Activated CD8-positive, alpha-beta T cell treated with anti-CD3 and anti-CD28 coated beads, Interleukin-2, amount 10 ng/mL, durations not matched to agents 7 days and 5 days (primary cell): ENCODE measurements at places on chromosomes 3 and 15. TPM values are rescaled to one million over a fixed set of nuclear protein-coding genes. Genes with fewer than 3 reads are reported as not detected.

COPB2 gene
- total RNA-seq: 82.0 TPM

POTEB3 gene
- not detected for total RNA-seq

DOCK3 gene
- total RNA-seq: 3.2 TPM

PIERCE2 gene
- total RNA-seq: not detected

GOLGA6L10 gene
- total RNA-seq: 0.83 TPM

KBTBD13 gene
- not detected for total RNA-seq

ZNF501 gene
- 3.6 TPM for total RNA-seq

ISLR2 gene
- not detected for total RNA-seq

GPR149 gene
- total RNA-seq: not detected

SERPINI1 gene
- total RNA-seq: 1.7 TPM

DYNLT2B gene
- 21.1 TPM for total RNA-seq

SLC22A13 gene
- total RNA-seq: 0.58 TPM

DNA sequence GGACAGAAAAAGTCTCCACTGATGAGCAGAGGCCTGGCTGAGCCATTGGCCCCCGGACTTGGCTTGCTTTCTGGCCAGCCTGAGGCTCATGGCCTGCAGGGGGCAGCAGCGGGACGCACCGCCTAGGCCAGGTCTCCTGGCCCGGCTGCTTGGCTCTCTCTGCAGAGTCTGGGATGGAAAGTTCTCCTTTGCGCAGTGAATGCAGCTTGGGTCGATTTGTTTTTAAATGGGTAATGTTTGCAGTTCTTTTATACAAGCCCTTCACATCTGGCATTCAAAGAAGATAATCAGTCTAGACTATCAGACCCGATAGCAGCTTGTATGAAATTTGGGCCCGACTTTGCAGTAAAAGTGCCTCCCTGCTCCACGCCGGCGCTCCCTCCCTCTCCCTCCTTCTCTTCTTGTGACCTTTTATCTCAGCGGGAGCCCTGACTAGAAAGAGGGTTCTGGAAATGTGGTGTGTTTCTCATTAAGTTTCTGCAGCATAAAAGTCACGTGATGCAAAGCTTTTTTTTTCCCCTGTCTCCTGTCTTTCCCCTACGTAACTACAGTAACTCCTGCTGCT is 59.9 kb downstream of the ZNF621 start:
- no peak overlapping the region for H3K4me3 ChIP-seq
- no peaks in the 10 kb centered on the region for H3K36me3 ChIP-seq
- H3K4me1 ChIP-seq: no peaks in the 10 kb centered on the region

- DNase-seq: no peak
- peaks cover 82% of the 10 kb centered on the region for H3K36me3 ChIP-seq
- no peak overlapping the region for H3K4me3 ChIP-seq
- H3K4me1 ChIP-seq: peaks cover 95% of the 10 kb centered on the region
These were observed 6.8 kb downstream of the FYCO1 start for GRCh38 chr3:45988804-45989203.

DNA sequence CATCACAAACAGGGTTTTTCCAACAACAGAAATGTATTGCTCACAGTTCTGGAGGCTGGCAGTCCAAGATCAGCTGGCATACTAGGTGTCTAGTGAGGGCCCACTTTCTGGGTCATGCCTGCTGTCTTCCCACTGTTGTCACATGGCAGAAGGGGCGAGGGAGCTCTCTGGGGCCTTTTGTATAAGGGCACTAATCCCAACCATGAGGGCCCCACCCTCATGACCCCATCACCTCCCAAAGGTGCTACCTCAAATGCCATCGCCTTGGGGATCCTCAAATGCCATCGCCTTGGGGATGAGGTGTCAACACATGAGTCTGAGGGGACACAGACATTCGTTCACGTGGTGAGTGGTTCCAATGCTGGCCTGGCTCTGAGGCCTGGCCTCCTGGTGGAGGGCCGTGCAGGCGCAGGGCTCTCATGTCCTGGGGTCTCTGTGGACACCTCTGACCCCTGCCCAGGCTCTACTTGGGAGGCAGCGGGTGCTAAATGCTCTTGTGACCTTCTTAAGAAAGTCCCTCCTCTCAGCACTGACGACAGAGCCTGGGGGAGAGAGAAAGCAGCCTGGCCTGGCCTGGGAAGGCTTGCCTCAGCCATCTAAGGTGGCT is 16.8 kb downstream of the NUP210 start:
- H3K4me1 ChIP-seq: peaks cover 27% of the 10 kb centered on the region
- H3K36me3 ChIP-seq: peaks cover 61% of the 10 kb centered on the region
- DNase-seq: no peak
- no peaks in the 10 kb centered on the region for H3K27me3 ChIP-seq
- H3K4me3 ChIP-seq: no peak overlapping the region

DNA sequence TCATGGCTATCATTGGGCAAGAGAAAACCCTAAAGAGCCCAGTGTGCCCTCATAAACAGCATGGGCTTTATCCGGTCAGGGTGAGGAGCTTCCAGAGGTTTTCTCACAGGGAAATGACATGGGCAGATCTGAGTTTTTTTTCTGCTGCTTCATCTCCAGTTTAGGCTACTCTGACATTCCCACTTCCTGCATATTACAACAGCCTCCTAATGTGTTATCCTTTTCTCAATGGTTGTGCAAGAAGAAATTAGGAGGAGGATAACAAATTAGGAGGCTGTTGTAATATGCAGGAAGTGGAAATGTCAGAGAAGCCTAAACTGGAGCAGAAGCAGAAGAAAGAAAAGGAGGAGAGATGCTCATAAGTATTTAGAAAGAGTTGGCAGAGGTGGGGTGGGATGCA is 175.6 kb downstream of the MTHFS start:
- no peak overlapping the region for H3K27ac ChIP-seq
- peaks cover 11% of the 10 kb centered on the region for H3K27me3 ChIP-seq
- H3K4me3 ChIP-seq: no peak overlapping the region
- H3K4me1 ChIP-seq: no peaks in the 10 kb centered on the region
- no peak for DNase-seq

GRCh38 chr3:39137991-39138803 is 15.2 kb downstream of the CSRNP1 start:
- H3K36me3 ChIP-seq: peaks cover 21% of the 10 kb centered on the region
- no peak overlapping the region for H3K4me3 ChIP-seq
- H3K4me1 ChIP-seq: peaks cover 8% of the 10 kb centered on the region
- DNase-seq: no peak

- peaks cover 6% of the 10 kb centered on the region for H3K27me3 ChIP-seq
- peaks cover 12% of the 10 kb centered on the region for H3K36me3 ChIP-seq
- DNase-seq: peak; percentile 77
- H3K4me3 ChIP-seq: peak overlapping the region; percentile 43
- H3K27ac ChIP-seq: peak overlapping the region; percentile 75
These were observed 10.7 kb upstream of the SHISA5 start for GRCh38 chr3:48514431-48515227.

- H3K36me3 ChIP-seq: no peaks in the 10 kb centered on the region
- H3K27ac ChIP-seq: no peak overlapping the region
- H3K27me3 ChIP-seq: no peaks in the 10 kb centered on the region
- H3K4me1 ChIP-seq: no peaks in the 10 kb centered on the region
- no peak overlapping the region for H3K4me3 ChIP-seq
- no peak for DNase-seq
These were observed 46.5 kb upstream of the MITF start for GRCh38 chr3:69692761-69693160.

DNA sequence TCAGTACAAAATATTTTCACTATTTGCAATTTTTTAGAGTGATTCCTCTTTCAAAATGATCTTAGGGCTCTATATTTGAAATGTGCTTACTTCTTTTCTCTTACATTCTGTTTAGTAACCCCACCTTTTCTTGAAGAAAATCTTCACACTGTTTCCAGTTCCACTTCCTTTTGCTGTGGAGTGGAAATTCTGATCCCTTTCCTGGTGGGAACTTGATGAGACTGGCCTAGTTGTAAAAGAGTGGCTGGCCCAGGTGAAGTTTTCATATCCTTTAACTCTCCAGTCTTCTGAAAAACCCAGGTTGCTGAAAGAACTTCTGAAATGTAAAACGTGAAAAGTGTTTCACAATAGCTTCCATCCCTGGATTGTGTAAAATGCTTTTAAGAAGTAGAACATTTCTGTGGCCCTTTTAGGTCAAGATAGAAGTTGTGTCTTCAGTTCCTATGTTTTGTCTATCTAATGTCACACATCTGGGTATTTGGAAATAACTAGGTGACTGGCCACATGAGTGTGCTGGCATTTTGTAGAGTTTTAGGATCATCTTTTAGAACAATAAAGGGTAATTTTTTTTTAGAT is 84.8 kb upstream of the LRIG1 start:
- no peak for DNase-seq
- no peaks in the 10 kb centered on the region for H3K36me3 ChIP-seq
- peaks cover 10% of the 10 kb centered on the region for H3K4me1 ChIP-seq
- peaks cover 25% of the 10 kb centered on the region for H3K27me3 ChIP-seq
- H3K27ac ChIP-seq: no peak overlapping the region

GRCh38 chr3:9135526-9135925 is 113.9 kb downstream of the SRGAP3 start:
- no peaks in the 10 kb centered on the region for H3K36me3 ChIP-seq
- peaks cover 55% of the 10 kb centered on the region for H3K27me3 ChIP-seq
- H3K4me1 ChIP-seq: peaks cover 1% of the 10 kb centered on the region
- no peak for DNase-seq
- no peak overlapping the region for H3K27ac ChIP-seq
- H3K4me3 ChIP-seq: no peak overlapping the region

GRCh38 chr15:33040496-33040895 is 154.0 kb downstream of the FMN1 start:
- H3K27ac ChIP-seq: no peak overlapping the region
- no peaks in the 10 kb centered on the region for H3K27me3 ChIP-seq
- H3K36me3 ChIP-seq: no peaks in the 10 kb centered on the region
- H3K4me3 ChIP-seq: no peak overlapping the region
- DNase-seq: no peak

GRCh38 chr15:39976291-39977274 is 42.7 kb downstream of the EIF2AK4 start:
- H3K4me3 ChIP-seq: no peak overlapping the region
- peaks cover 14% of the 10 kb centered on the region for H3K36me3 ChIP-seq
- no peak for DNase-seq

- no peak overlapping the region for H3K4me3 ChIP-seq
- no peaks in the 10 kb centered on the region for H3K4me1 ChIP-seq
- no peak overlapping the region for H3K27ac ChIP-seq
- no peaks in the 10 kb centered on the region for H3K36me3 ChIP-seq
These were observed 171.3 kb upstream of the FAM3D start for GRCh38 chr3:58837856-58838255.

- no peaks in the 10 kb centered on the region for H3K4me1 ChIP-seq
- no peak overlapping the region for H3K4me3 ChIP-seq
- DNase-seq: no peak
These were observed 755.7 kb upstream of the ALCAM start for GRCh38 chr3:104610730-104611652.

DNA sequence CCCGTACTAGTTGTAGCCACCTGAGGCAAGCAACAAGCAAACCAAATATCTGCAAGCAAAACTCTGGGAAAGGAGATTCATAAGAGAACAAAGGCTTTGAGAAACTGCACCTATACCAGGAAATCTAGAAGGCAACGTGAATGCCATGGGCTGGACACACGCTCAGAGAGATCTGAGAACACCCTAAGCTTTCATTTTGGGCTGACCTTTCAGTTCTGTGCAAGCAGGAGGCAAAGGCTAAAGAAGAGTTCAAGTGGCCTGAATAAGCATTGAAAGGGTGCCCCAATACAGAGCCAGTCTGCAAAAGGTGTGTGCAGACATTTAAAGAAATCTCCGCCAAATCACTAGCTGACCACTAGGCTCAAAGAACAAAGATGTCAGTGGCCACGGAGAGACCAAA is 461.6 kb downstream of the PYDC2 start:
- H3K36me3 ChIP-seq: no peaks in the 10 kb centered on the region
- no peaks in the 10 kb centered on the region for H3K27me3 ChIP-seq
- H3K4me3 ChIP-seq: no peak overlapping the region
- H3K4me1 ChIP-seq: no peaks in the 10 kb centered on the region
- no peak overlapping the region for H3K27ac ChIP-seq

GRCh38 chr3:127821394-127821793 is 921 bp downstream of the MGLL start:
- H3K36me3 ChIP-seq: peaks cover 3% of the 10 kb centered on the region
- no peak for DNase-seq
- H3K4me1 ChIP-seq: peaks cover 41% of the 10 kb centered on the region
- no peak overlapping the region for H3K27ac ChIP-seq

GRCh38 chr3:137582484-137582883 is 181.6 kb upstream of the SOX14 start:
- no peaks in the 10 kb centered on the region for H3K4me1 ChIP-seq
- no peaks in the 10 kb centered on the region for H3K36me3 ChIP-seq
- no peak overlapping the region for H3K4me3 ChIP-seq
